ENCODE measurements at places on chromosomes 6 and 20.

DNA sequence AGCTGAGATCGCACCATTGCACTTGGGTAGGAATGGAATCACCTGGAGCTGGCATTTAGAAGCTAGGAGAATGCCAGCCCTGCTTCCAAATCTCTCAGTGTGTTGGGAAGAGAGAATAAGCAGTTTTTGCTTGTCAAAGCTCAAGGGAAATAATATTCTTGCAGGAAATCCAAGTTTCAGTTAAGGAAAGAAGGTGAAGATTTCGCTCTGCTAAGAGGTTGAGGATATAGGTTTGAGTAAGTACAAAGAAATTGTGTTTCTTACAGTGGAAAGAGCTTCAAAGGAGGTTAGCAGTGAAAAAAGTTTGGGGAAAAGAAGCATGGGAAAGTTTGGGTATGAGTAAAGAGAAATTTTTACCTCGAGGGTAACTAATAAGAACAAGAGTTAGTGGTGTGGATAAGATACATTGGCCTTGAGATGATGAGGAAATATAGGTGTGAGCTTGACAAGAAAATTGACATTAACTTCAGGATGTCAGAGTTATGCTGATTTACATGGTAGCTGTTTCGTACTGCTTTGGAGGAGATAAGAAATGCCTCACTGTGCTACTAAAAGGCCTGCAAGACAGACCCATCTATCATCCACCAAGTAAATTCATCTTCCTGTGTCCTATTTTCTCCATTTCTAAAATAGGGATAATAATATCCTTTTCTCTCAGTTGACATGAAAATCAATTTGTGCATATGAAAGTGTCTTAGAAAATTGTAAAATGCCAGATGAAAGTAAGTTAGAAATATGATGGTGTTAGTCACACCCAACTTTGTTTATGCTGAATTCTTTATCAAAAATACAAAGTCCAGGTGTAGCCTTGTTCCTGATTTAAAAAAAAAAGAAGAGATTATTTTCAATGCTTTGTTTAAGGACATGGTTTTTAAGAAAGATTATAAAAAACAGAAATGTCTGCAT, 12.8 kb upstream of the HINT3 start:
- no peak for DNase-seq

GRCh38 chr20:19095762-19096161, 116.7 kb upstream of the SLC24A3 start:
- DNase-seq: no peak

DNA sequence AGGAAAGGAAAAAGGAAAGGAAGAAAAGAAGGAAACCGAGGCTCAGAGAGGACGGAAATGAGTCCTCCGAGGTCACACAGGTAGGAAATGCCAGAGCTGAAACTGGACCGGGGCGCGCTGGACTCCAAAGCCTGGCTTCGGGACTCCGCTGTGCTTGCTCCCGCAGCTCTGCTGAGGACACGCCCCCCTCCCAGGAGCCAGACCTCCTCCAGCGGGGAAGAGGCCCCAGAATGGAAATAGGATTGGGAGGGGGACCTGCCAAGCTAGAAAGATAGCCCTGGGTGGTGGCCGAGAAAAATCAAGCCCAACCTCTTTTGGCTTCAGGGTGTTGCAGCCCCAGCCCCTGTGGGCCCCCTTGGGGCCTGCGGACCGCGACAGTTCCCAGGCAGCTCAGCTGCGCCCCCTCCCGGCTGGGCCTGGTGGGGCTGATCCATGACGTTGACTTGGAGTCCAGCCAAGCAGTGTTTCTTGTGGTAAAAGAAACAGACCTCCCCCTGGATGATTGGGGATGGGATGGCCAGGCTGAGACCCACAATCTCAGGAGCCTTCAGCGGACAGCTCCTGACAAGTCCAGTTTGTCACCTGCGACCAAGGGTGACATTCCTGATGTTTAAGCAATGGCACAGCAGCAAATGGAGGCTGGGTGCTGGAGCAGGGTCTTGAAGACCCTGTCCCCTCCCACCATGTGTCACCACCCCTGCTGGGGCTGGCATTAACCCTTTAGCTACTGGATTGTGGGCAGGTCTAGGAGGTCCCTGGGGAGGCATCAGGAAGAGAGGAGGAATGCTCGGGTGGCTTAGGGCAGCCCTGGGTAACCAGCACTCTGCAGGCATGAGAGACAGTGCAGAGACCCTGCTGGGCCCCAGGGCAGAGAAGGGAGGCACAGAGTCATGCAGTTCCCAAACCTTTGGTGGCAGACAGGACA, 55.4 kb downstream of the RIPOR3 start:
- no peak for DNase-seq

- peak; percentile 78 for DNase-seq
These were observed 31.8 kb upstream of the ELMO2 start for GRCh38 chr20:46438156-46438750.

- no peak for DNase-seq
These were observed 744.1 kb downstream of the DHX35 start for GRCh38 chr20:39706184-39706663.

DNA sequence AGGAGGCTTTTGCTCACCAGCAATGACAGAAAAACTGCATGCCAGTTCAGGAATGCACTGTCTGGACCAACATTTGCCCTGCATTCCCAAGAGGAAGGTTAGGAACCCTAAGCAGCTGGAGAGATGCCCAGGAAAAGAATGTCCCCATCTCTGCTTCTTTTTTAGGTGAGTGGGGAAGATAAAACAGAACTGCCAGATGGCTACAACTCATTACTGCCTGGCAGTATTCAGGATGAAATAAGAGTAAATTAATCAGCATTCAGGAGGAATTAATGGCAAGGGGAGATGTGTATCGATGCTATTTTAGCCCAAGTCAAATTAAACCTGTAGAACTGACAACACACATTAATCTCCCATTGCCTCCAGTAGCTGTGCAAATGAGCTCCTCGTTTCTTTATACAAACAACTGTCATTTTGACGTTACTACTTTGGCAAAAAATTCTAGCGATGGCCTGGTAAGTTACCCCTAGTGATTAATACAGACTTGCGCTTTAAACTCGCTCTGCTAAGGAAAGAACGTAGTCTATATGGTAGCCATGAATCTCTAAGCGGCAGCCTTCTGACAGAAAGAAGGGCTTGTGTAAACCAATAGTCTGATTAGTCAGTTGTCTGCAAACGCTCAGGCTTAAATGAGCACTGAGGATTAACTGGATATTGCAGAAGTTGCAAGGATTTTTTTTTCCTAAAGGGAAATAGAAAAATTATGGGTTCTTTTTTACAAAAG, 16.7 kb upstream of the SMLR1 start:
- DNase-seq: no peak

GRCh38 chr6:62528894-62529526, 243.0 kb upstream of the KHDRBS2 start:
- DNase-seq: no peak

GRCh38 chr6:134240665-134241431, 77.1 kb downstream of the SGK1 start:
- peak; percentile 4 for DNase-seq

GRCh38 chr6:69349771-69350170, 447.0 kb downstream of the LMBRD1 start:
- peak; percentile 57 for DNase-seq

DNA sequence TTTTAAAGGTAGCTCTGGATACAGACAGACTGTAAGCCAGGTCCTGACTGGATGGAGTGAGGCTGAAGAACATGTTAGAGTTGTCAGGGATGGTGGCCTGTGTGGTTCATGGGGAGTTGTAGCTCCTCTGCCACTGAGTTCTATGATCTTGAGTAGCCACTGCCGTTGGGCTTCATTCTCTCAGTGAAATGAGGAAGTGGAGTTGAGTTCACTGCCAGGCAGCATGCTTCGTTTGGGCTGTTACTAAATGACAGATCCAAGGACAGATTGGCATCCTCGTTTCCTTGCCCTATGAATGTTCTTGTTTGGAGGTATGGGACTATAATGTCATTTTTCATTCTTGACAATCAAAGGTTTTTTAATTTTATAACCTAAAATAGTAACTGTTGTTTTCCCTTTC, 37.2 kb downstream of the SCAND1 start:
- DNase-seq: no peak

DNA sequence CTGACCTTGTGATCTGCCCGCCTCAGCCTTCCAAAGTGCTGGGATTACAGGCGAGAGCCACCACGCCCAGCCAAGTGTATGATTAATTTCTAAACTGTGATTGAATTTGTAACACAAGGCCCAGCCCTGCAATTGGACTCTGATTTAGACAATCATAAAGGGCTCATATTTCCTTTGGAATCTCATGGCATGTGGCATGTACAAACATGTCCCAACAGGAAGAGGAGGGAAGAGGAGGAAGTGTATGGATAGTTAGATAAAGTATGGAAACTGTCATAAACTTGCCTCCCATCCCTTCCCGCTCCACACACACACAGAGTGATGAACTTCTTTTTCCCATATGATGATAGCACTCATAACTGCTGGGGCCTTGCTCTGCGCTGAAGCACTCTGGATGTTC, 27.2 kb upstream of the QKI start:
- no peak for DNase-seq

DNA sequence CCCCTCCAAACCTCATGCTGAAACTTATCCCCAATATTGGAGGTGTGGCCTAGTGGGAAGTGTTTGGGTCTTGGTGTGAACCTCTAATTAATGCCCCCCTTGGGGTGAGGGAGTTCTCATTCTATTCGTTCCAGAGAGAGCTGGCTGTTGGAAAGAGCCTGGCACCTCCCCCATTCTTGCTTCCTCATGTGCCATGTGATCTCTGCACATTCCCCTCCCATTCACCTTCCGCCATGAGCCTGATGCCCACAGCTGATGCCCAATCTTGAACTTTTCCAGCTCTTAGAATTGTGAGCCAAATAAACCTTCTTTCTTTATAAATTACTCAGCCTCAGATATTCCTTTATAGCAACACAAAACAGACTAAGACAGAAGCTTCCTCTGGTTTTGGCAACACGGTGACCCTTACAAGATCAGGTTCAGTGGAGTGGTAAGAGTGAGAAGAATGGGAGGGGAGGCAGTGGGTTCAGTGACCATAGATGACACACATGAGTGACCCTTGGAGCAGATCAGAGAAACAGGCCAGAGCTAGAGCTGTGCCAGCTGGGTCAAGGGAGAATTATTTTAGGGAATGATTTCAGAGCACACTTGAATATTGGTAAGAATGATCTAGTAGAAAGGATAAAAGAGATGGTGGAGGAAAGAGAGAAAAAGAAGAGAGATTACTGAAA, 176.4 kb downstream of the LY86 start:
- no peak for DNase-seq

DNA sequence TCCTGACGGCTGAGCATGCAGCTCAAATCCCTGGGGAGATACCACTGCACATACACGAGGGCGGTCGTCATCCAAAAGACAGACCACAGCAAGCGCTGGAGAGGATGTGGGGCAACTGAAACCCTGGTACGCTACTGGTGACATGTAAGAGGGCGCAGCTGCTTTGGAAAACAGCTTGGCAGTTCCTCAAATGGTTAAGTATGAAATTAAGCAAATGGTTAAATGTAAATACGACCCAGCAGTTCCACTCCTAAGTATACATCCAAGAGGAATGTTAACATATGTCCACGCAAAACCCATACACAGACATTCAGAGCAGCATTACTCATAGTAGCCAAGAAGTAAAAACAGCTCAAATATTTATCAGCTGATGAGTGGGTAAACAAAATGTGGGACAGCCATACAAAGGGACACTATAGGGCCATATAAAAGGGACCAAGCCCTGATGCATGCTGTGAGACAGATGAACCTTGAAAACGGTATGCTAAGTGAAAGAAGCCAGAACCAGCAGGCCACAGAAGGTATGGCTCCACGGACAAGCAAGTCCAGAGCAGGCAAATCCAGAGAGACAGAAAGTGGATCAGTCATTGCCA, 38.5 kb downstream of the RIPOR3 start:
- no peak for DNase-seq

GRCh38 chr6:76230711-76231110, 158.2 kb upstream of the IMPG1 start:
- no peak for DNase-seq

DNA sequence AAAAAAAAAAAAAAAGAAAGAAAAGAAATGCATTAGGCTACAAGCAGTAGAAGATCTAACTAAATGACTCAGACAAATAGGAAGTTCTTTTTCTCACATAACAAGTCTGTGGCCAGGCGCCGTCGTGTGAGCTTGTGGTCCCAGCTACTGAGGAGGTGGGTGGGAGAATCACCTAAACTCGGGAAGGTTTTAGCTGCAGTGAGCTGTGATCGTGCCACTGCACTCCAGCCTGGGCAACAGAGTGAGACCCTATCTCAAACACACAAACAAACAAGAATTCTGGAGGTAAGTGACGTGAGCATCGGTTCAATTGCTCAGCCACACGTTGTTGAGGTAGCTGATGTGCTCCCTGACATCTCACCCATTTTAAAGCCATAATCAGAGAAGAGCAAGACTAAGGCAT, 37.9 kb upstream of the SLC23A2 start:
- no peak for DNase-seq

GRCh38 chr6:137494988-137495702, 951 bp upstream of the OLIG3 start:
- DNase-seq: no peak

DNA sequence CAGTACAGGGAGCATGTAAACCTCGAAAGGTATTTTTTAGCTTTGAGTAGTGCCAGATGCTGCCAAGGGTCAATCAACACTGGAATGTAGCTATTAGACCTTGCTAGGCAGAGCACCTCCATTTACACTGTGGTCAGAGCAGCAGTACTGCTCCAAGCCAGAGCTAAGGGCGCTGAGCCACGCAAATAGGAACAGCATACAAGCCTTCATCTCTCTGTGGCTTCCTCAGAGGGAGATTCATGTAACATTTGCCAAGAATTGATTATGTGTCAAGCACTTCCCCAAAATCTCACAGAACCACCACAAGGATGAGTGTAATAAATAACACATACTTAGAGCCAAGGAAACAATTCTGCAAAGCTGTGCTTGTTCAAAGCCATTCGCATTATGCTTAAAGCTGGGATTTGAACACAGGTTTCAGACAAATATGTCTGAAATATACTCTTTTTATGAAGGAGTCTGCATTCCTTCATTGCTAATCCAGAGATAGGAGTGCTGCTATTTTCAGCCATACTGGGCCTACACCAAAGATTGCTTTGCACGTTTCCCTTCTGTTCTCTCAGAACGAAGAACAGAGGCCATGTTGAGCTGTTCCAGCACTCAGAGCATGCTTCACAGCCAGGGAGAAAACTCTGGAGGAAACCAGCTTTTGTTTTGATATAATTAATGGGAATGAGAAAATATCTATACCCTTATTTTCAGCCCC, 97.7 kb downstream of the SLC16A10 start:
- no peak for DNase-seq

- DNase-seq: no peak
These were observed 176.5 kb downstream of the CENPW start for GRCh38 chr6:126516411-126516810.

DNA sequence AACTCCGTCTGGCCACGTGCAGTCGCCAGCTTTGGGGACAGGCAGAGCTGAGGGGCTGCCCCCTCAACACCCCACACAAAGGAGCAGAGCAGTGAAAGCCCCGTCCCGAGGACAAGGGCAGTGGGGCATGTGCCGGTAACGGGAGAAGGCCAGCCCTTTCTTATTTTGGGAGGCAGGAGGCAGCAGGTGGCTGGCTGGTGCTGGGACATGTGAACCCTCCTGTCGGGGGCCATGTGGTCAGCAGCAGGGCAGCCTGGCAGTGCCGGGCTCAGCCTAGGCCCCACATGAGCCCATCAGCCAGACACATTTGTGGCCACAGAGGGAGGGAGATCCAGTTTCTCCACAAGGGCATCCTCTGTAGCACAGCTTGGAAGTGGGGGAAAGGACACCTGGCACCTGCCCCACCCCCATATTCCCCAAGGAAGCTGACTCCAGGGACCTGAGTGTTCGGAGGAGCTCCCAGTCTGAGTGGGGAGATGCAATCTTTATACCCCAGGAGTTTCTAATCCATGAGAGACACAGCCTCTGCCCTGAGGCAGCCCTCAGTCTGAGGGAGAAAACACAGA, 137.6 kb downstream of the MRPL14 start:
- DNase-seq: no peak
